ENCODE measurements at places on chromosomes 2 and 18.

DNA sequence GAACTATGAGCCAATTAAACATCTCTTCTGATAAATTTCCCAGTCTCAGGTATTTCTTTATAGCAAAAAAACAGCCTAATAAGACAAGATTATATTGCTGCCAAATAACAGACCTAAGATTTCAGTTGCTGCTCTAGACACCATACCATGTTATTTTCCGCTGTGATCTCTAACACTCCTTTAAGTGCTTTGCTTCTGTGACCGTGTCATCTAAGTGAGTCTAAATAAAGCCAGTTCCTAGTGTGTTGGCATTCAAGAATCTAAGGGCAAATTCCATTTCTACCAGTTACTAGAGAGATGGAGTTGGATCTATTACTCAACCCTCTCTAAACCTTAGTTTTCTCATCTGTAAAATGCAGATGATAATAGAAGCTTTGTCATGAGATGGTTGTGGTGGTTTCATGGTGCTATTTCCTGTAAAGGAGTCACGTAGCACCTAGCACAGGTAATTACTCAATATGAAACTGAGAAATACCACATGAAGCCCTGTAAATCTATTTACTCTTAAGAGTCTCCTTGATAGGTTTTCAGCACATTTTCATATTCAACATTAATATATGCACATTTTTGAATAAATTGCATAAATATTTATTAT lies 40.5 kb downstream of the SPHKAP start:
- DNase-seq, result no peak

DNA sequence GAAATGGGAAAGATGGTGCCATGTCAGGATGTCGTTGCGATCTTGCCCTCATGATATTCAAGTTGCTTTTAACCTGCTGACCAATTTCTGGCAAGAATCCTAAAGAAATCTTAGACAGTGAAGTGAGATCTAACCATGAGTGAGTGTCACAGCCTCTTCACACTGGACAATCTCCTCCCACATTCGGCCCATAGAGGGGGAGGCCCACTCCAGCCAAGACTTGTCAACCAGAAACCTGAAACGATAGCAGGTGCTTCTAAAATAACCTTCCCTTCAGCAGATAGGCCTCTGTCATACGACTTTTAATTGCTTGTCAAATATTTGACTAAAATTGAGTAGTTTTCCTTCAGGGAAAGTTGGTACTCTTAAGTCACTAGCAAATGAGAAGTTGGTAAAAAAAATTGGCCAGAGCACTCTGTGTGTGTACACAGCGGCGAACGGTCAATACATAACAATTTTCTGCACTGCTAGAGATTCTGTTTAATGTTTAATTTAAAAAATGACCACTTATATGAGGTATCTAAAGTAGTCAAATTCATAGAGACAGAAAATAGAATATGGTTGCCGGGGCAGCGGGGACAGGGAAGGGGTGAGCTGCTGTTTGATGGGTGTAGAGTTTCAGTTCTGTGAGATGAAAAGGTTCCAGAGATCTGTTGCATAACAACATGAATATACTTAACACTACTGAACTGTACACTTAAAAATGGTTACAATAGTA lies 110.2 kb downstream of the VAPA start:
- no peak for DNase-seq

- DNase-seq, result no peak
These were observed 244.5 kb downstream of the MEIS1 start for GRCh38 chr2:66679442-66679841.

- no peak for DNase-seq
These were observed at the start of gene EFEMP1 for GRCh38 chr2:55923091-55923981. TSS of gene EFEMP1 (minus strand) at chr2:55923782. CDS start at chr2:55922440, 1,342 bp downstream.

GRCh38 chr2:229133155-229133772 lies 137.8 kb downstream of the PID1 start:
- DNase-seq, result no peak

- no peak for DNase-seq
These were observed 42.0 kb upstream of the ASXL2 start for GRCh38 chr2:25920336-25920735.

DNA sequence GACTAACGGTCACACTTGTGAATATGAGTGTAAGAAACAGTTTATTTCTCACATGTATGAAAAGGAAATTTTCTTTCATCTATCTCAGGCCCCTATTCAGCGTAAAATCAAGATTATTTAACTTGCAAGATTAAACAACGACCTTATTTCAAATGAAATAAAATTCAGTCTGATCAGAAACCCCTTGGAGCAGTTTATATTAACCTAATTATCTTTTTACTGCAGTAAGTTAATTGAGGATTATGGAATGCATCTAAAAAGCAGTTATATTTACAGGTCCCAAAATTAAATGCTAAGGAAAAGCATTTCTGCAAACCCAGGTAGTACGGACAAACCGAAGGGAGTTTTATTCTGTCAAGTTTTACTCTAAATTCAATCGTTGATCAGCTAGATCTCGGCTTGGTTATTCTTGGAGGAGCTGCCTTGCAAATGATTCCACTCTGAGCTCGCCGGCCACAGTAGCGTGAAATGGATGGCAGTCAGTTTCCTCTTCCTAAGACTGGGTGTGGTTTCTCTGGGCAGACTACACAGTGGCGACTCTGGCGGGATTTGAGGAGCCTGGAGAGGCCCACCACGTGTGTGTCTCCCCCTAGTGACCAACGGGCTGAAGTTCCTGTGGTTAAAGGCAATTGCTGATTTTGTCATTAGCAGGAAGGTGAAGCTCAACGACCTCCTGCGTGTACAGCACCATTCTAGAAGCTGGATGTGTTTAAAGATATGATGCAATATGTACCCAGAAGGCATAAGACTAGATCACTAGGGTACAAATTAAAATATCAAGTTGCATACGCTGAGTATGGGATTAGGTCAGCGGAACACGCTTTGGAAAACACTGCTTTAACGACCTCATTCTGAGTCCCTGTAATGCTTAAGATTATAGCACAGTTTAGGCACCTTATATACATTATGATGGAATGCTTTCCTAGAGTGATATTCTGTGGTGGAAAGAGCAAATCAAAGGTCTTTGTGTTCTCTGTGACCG lies 36.4 kb downstream of the PRKRA start:
- peak; percentile 50 for DNase-seq

DNA sequence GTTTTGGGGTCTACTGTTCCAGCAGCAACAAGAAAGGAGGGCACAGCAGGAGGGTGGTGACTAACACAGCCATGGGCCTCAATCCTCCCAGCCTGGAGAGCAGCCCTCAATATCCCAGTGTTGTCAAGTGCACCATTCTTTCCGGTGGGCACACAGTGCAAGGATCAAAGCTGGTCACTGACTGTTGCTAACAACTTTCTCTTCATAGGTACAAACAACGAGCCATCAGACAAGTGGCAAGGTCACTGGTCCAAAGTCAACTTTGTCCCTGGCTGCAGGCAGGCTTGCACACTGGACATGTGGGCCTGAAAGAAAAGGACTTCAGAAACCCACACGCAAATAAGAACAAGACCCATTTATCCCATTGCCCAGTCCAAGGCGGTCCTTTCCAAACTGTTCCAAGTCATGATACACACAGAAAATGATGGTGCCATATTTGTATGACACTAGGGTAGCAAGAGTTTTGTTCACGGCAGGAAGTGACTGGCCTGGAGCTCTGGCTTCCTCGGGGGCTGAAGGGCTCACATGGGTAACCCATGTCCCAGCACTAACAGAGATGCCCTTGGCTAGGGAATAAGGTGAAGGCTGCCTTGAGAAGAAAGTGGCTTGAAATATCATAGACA lies 57.0 kb downstream of the KCTD1 start:
- no peak for DNase-seq

GRCh38 chr2:178891265-178891958 lies 84.2 kb upstream of the TTN start:
- DNase-seq, result peak; percentile 35

DNA sequence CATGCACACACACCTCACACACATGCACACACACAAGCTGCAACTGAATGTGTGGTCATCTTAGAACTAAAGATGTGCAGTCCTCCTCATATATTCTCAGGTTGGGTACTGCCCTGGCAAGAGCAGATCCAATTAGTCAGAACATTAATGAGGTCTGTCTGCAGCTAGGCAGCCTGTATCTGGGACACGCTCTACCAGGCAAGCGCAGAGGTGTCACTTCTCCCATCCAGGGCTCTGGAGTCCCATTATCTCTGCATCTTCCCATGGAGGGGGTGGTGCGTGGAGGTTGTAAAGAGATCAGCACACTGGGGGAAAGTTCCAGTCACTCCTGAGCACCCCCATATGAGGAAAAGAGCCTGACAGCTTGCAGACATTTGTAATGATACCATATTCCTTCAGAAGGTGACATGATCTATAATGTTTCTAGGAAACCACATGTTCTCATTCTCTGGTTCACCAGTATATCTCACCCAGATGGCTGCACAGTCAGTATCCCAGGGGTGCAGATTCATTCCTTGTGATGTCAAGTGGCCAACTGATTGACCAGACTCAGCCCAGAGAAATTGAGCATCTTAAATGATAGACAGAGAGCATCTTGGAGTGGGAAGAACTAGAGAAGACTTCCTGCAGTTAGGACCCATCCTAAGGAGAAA lies 95.4 kb downstream of the RTN4 start:
- DNase-seq, result no peak

DNA sequence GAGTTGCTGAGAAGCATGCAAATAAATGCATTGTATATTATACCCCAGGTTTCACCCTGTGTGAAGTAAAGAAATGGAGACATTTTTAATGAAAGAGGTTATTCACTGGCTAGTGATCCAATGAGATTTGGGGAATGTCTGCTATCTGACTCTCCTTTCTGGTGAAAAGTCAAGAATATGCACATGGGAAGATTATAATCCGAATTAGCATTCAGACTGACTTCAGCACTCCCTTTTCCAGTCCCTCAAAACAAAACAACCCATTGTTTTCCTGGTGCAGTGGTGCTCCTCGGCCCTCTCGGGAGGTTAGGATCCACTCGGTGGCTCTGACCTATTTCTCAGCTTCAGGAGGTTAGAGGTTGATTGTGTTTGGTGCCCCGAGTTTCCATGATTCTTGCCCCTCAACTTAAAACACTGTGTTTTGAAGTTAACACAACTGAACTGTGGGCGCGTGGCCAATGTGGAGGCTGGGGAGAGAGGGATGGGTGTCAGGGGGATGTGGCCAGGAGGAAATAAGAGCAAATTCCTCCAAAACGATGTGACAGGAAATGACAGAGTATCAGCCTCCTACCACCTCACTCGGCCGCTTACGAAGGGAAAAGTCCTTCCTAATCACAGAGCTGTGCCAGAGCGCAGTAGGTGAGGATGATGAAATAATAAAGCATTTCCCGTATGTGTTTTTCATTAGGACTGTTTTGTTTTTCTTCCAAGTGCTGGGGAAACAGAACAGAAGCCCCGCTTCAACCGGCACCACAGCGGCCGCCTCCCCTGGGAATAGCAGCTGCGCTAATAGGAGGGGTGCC lies 440.1 kb downstream of the MTX2 start:
- DNase-seq, result no peak

GRCh38 chr18:75211626-75211952 lies 992 bp downstream of the TSHZ1 start:
- DNase-seq, result no peak

GRCh38 chr2:181468811-181469210 lies 11.6 kb downstream of the ITGA4 start:
- DNase-seq, result no peak

DNA sequence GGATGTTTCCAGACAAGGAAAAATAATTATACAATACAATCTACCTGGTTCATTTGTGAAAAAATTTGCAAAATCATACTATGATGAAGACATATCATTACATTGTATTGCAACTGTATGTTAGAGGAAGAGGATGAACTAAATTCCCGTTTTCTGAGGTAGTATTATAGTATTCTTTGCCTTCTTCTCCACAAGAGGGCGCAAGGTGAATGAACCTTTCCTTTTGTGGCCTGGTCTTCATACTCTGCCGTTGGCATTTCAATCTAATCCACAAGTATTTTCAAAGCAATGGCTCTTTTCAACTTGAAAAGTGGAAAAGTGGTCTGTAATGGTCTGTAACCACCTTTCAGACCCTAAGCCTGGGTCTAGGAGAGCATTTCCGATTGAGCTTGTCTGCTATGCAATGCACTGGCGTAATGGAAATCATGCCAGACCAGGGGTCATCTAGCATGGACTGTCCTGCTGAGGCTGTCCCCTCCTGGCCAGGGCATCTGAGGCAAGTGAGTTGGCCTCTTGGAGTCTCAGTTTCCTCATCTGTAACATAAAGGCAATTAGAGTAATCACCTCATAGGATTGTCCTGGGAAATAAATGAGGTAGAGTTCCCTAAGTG lies 30.8 kb upstream of the ZNF396 start:
- no peak for DNase-seq

- no peak for DNase-seq
These were observed 72.5 kb upstream of the CYP26B1 start for GRCh38 chr2:72220170-72220569.

DNA sequence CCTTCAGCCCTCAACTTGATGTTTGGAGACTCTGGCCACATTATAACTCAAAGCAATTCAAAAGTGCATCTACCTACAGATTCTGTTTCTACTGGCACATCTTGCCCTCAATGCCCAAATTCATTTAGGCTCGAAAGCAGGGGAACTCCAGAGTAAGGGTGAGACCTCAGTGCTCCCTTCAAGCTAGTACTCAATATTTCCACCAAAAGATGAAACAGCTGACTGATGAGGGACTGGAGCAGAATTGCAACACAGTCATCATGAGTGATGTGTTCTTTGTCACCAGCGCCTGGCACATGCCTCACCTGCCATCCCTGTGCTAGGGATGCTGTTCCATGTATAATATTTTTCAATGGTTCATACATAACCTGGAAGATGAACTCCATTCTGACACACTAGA lies 247.3 kb downstream of the DSEL start:
- no peak for DNase-seq

DNA sequence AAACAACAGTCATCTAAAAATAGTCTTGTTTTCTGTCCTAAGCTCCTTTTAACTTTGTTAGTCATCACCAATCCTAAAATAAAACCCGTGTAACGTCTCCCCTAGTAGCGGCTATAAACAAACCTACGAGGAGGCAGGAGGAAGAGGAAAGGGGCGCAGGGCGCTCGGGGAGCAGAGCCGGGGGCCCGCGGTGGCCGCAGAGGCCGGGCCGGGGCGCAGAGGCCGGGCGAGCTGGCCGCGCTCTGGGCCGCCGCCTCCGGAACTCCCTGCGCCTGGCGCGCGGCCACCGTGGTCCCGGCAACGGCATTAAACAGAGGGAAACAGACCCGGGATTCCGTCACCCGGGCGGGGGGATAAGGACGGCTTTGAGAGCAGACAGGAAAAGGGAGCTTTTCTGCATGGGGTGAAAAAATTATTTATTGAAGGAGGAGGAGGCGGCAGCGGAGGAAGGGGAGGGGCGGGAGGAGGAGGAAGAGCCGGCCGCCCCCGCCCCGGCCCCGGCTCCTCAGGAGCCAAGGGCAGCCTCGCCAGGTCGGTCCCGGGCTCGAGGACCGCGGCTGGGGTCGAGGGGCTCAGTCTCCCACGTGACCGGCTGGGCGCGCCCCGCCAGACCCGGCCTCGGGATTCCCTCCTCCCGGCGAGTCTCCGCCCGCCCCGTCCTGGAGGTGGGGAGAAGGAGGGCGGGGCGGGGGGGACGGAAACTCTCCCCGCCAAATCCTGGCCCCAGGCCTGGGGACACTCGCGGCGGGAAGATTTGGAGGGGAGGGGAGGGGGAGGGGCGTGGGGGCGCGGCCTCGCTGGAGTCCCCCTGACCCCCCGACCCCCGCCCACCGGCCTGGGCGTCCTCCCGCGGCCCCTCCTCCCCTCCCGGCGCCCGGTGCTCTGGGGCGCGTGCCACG lies 1.8 kb upstream of the NFATC1 start:
- no peak for DNase-seq

GRCh38 chr2:109102588-109103233 lies 26.3 kb upstream of the SH3RF3 start:
- DNase-seq, result no peak

Data from activated CD8-positive, alpha-beta memory T cell treated with anti-CD3 and anti-CD28 coated beads for 1 hour (primary cell).